ENCODE measurements at places on chromosomes 11 and 22. TPM values are rescaled to one million over a fixed set of nuclear protein-coding genes. Genes with fewer than 3 reads are reported as not detected.

Gene APOL4
- total RNA-seq: 14.3 TPM

Gene PHLDB1
- 79.6 TPM for total RNA-seq

DNA sequence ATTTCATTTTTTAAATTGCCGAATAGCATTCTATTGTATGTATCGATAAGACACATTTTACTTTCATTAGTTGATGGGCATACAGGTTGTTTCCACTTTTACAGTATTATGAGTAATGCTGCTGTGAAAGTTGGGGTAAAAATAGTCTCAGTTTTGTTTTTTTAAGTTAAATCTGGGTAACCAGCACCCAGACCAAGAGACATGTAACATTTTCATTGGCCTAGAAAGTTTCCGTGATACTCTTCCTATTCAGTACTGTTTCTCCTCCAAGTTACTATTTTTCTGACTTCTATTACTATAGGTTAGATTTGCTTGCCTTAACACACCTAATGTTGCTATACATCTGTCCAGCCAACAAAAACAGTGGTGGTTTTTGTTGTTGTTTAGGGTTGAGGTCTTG, 12.3 kb downstream of the IPO7 start:
- H3K27ac ChIP-seq: no peak overlapping the region
- no peaks in the 10 kb centered on the region for H3K36me3 ChIP-seq
- no peaks in the 10 kb centered on the region for H3K27me3 ChIP-seq

DNA sequence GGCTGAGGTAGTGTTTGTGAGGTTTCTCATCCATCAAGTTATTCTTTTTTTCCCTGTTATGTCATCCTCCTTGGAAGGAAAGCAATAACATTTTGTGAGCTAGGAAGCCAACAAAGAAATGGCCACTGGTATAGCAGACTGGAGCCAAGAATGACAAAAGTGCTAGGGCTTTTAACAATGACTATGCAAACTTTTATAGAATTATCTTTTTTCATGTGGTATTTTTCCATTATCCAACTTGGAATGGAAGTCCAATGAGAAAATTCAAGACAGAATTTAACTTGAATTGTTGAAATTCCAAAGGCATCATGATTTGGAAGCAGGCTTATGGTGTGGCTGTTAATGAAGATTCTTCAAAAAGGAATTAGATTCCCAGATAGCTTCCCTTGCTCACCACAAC, 216.4 kb upstream of the PDGFD start:
- no peaks in the 10 kb centered on the region for H3K27me3 ChIP-seq
- H3K4me3 ChIP-seq: no peak overlapping the region
- H3K27ac ChIP-seq: no peak overlapping the region
- no peak for DNase-seq
- H3K36me3 ChIP-seq: no peaks in the 10 kb centered on the region
- H3K4me1 ChIP-seq: no peaks in the 10 kb centered on the region
